ENCODE measurements at places on chromosomes 7 and 10.

GRCh38 chr7:87882151-87882937 lies 6.1 kb downstream of the DBF4 start:
- DNase-seq = no peak

DNA sequence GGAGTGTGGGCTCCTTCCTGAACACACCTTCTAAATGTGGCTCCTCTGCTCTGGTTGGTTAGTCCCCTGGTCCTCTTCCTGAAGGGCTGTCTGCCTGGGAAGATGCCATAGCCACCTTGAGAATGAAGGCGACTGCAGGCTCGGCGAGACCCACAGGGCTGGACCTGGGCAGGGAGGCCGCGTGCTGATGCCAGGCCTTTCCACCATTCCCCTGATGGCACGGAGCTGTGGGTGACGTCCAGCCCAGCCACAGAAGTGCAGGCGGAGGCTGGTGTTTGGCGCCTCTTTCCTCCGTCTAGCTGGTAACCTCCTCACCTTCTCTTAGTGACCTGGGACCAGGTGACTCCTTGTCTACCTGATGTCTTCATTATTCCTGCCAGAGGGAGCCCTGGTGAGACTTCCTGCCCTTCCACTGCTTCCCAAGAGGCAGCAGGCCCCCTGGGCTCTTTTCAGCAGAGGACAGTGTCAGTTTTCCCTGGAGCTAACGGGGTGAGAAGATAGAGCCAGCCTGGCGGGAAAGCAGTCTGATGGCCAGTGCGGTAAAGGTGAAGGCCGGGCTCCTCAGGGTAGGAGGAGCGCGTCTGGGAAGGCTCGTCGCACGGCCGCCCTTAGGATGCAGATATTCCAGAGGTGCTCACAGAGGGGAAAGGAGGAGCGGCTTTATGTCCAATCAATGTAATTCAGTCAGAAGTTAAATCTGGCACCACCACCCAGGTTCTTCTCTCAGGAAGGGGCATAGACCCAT lies 34.9 kb downstream of the GBX1 start:
- no peak for DNase-seq

- no peak for DNase-seq
Measured at GRCh38 chr10:129604333-129605032, 137.4 kb downstream of the MGMT start.

DNA sequence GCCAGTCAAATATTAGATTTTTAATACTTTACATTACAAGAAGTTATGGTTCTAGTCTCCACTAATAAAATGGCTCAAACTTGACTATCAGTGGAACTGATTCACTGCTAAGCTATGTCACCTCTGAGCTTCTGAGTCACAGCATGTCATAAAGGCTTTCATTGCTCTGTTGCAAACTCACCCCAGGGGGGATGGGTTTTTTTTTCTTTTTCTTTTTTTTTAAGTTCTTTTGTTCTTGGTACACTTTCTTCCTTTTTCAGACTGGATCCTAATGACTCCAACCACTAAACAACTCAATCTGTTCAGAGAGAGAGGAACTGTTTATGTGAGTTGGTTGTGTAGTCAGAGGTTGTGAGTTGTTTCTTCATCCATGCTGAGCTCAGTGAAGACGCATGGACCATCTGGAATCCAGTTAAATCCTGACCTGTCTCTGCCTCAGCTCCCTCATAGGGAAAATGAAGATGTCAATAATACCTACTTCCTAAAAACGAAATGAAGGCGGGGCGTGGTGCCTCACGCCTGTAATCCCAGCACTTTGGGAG lies 11.0 kb downstream of the MYOF start:
- DNase-seq = no peak

GRCh38 chr7:111755383-111755782 lies 193.1 kb upstream of the IMMP2L start:
- DNase-seq = no peak

DNA sequence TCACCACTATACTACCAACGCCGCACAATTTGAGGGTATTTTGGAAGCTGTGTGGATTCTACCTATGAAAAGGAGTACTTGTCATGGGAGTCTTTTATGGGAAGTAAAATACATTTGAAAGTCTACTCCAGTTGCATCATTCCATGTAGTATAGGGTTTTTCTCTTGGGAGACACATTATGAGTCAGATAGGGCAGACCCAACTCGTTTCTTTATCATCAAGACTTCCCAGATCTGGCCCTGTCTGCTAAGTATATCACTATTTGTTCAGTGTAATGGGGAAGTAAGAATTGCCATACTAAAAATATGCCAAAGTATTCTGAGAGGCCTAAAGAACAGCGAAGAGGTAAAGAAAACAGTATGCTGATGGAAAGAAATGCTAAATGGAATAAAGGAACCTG lies 144.2 kb downstream of the SPAG6 start:
- DNase-seq = no peak

GRCh38 chr10:55485827-55486226 lies 684.8 kb upstream of the PCDH15 start:
- no peak for DNase-seq

- DNase-seq = no peak
Measured at GRCh38 chr10:44332465-44332864, 52.4 kb downstream of the CXCL12 start.

- DNase-seq = no peak
Measured at GRCh38 chr7:125563964-125564529, 634.4 kb upstream of the POT1 start.

DNA sequence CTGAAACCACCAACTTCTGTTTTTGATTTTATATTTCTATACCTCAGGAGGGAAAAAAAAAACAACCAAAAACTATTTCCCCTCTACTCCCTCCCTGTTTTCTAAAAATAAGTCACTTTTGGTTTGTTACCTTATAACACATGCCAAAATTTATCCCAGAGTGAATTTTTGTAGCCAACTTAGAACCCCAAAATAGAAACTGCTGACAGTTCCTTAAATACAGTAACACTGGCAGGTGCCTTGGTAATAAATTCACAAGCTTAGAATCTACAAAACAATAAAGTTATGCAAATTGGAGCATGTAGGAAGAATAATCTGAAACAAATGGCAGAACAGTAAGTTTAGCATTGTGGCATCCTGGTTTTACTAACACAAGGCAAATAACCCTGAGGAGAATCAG lies 165.0 kb upstream of the HDAC9 start:
- no peak for DNase-seq

DNA sequence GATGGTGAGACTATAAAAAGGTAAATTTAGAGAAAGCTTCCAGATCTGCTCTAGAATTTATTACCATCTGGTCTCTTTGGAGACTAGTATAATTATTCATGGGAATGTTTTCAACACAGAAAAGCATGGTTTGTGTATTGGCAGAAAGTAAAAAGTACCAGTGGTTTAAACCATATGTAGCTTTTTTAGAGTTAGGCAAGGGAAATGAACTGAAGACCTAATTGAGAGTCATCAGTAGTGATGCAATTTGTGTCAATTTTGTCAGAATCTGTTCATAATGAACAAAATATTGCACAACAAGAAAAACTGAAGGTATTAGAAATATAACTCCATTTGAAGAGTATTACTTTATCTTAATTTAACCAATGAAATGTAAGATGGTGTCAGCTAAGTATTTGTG lies 181.4 kb downstream of the ADK start:
- DNase-seq = no peak

DNA sequence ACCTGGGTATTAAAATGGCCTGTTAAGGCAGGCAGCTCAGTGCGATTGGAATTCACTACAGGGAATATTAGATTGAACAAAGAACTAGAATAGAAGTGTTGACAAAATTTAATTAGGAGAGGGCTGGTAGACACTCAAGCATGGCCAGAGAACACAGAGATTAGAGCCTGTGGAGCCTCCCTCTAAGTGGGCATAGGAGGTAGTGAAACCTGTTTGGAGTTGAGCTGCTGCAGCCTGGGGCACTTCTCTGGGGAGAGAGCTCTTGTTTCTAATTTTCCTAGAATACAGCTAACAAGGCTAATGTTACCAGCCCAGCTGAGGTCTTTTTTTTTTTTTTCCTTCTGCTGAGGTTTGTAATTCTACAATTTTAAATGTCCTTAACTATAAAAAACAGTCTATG lies 46.4 kb downstream of the TMEM168 start:
- DNase-seq = no peak

DNA sequence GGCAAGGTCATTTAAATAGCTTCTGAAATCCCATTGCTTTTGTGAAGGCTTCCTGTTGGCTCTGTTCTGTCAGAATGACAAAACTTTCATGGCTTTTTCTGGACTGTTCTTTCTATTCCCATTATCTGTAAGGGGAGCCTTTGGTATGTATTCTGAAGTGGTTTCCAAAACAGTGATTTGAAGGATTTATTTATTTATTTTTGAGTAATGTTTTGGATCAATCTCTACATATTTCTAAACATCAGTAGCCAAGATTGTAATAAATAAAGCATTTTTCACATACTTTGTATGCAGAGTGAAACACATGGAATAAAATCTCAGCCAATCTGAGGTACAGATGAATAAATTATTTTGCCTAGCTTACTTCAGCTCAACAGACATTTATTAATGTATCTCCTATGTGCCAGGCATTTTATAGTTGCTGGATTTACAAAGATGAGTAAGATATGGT lies 121.1 kb downstream of the BBS9 start:
- DNase-seq = no peak

- DNase-seq = no peak
Measured at GRCh38 chr10:69312528-69312927, 34.2 kb downstream of the HK1 start.

DNA sequence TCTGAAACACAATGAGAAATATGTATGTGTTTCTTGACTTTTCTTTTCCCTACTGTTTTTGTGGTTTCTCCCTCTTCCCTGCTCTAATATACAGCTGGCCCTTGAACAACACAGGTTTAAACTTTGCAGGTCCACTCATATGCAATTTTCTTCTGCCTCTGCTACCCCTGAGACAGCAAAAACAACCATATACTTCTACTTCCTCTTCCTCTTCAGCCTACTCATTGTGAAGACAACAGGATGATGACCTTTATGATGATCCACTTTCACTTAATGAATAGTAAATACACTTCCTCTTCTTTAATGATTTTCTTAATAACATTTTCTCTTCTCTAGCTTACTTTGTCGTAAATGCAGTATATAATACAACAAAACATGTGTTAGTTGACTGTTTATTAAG lies 35.0 kb upstream of the DGKB start:
- no peak for DNase-seq

DNA sequence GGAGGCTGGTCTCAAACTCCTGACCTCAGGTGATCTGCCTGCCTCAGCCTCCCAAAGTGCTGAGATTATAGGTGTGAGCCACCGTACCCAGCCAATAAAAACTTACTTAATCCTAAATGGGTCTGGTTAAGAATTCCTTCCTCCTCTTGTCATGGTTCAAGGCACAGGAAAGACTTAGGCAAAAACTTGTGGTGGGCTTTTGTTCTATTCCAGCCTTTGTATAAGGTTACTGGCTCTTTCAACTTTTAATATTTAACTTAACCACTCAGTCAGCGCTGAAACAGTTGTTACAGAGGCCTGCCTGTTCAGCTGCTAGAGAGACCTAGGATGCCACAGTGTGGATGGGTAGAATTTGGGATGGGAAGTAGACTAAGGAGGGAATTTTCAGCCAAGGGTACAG lies 28.1 kb upstream of the GARS1 start:
- DNase-seq = no peak

DNA sequence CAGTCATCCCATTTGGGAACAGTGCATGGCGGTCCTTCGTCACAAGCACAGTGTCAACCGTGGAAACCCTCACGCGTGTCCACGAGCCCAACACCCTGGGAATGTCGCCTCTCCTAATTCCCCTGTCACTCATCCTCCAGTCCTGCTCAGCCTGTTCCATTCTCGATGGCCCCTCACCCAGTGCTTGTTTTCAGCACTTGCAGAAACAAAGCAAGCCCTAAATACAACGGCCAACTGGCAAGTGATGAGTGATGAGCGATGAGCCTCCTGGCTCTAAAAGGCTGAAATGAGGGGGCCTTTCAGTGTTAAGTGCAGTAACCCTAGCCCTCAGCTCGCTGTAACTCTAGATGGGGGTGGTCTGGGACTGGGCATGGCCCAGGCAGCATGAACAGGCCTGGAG lies 22.6 kb downstream of the NKX2-3 start:
- no peak for DNase-seq

- DNase-seq = no peak
Measured at GRCh38 chr7:47085491-47086275, 496.2 kb downstream of the TNS3 start.

DNA sequence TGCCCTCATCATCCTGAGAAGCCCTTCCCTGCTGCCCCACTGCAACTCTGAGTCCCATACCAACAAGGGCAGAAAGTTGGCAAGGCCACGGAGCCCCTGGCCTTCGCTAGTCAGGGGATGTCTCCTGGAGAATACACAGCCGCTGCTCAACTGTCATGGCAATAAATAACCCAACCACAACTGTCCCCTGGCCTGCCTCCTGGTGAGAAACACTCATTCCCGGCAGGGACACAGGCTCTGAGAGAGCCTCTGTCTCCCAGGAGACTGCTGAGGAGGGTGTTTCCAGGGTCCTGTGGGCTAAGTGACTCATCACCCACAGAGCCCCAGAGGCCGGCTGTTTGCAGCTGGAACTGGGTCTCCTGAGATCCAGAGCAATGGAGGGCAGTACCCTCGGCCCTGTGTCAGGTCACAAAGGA lies 354.1 kb downstream of the TNS3 start:
- no peak for DNase-seq

- DNase-seq = no peak
Measured at GRCh38 chr7:68682910-68683309, 915.4 kb upstream of the AUTS2 start.

DNA sequence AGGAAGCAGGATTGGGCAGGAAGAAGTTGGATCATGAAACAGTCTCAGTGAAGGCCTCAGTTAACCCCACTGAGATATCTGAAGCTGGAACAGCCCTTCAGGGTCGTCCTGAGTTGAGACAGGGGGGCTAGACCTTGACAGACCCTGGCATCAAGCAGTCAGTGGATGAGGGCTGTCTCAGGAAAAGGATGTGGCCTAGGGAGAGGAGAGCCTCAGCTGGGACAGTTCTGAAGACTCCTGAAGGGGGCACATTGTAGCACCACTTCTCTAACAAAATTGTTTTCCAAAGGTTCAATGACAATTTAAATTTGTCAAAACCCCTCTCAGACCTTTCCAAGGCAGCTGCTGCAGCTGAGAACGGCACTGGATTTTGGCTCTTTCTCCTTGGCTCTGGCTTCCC lies 15.8 kb upstream of the SLK start:
- no peak for DNase-seq

DNA sequence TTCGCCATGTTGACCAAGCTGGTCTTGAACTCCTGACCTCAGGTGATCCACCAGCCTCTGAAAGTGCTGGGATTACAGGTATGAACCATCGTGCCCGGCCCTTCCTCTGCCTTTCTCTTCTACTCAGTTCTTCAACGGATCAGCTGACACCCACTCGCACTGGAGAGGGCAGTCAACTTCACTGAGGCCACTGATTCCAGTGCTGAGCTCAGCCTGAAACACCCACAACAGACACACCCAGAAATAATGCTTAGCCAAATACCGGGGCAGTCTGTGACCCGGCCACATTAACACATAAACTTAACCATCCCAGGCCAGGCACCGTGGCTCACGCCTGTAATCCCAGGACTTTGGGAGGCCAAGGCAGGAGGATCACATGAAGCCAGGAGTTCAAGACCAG lies 119.3 kb upstream of the CHST15 start:
- no peak for DNase-seq

DNA sequence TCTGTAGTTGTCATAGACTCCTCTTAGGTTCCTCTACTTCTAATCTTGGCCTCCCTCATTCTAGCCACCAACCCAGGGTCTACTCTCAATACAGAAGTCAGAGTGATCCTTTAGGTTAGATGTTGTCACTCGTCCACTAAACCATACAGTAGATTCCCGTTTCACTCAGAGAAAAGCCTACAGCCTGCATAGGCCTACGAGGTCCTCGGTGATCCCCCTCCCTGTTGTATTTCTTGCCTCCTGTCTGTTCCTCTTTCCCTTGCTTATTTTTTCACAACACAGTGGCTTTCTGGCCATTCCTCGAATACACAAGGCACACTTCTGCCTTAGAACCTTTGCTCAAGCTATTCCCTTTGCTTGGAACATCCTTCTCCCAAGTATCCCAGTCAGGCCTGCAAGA lies 183.0 kb upstream of the PRSS1 start:
- DNase-seq = no peak

Measured in CD4-positive, alpha-beta T cell treated with Interleukin-4 for 4 hours (primary cell).